ENCODE measurements at places on chromosomes 3 and 15. TPM values are rescaled to one million over a fixed set of nuclear protein-coding genes. Genes with fewer than 3 reads are reported as not detected.

Gene MAGEL2
- total RNA-seq = not detected

Gene FRMD4B
- total RNA-seq = 3.0 TPM

Gene EFCAB12
- total RNA-seq = 2.5 TPM

Gene DUOXA2
- total RNA-seq = not detected

Gene SLC2A2
- not detected for total RNA-seq

Gene CNTN6
- total RNA-seq = not detected

Gene KY
- total RNA-seq = not detected

Gene SLCO2A1
- total RNA-seq = not detected

GRCh38 chr3:132549890-132550578, 47.0 kb upstream of the ACKR4 start:
- H3K27me3 ChIP-seq = no peaks in the 10 kb centered on the region
- H3K36me3 ChIP-seq = no peaks in the 10 kb centered on the region
- no peak overlapping the region for H3K4me3 ChIP-seq
- no peak overlapping the region for H3K27ac ChIP-seq
- H3K4me1 ChIP-seq = no peaks in the 10 kb centered on the region

GRCh38 chr3:19216669-19217337, 68.5 kb downstream of the KCNH8 start:
- no peak overlapping the region for H3K27ac ChIP-seq
- no peak overlapping the region for H3K4me3 ChIP-seq
- no peaks in the 10 kb centered on the region for H3K36me3 ChIP-seq
- no peak for DNase-seq
- H3K27me3 ChIP-seq = no peaks in the 10 kb centered on the region

- H3K4me3 ChIP-seq = no peak overlapping the region
- H3K4me1 ChIP-seq = peaks cover 7% of the 10 kb centered on the region
- H3K27ac ChIP-seq = no peak overlapping the region
Observed at GRCh38 chr15:101338502-101339057, 43.5 kb upstream of the SNRPA1 start.

DNA sequence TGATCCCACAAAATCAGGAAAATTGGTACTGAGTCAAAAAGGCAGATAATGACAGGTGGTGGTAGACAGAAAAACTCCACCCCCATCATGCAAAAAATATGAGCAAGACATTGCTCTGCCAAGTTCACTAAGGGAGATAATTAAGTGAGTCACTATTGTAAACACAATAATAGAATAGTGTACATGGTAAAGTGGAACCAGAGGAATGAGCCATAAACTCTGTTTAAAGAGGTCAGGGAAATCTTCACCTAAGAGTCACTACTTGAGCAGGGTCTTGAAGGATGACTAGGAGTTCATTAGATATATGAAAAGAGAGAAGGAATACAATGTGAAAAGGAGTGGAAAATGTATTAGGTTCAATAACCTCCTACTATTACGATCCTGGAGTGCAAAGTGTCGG, 213.4 kb upstream of the PEX5L start:
- no peaks in the 10 kb centered on the region for H3K36me3 ChIP-seq
- no peak overlapping the region for H3K4me3 ChIP-seq
- H3K27ac ChIP-seq = no peak overlapping the region
- H3K27me3 ChIP-seq = no peaks in the 10 kb centered on the region
- DNase-seq = no peak
- H3K4me1 ChIP-seq = no peaks in the 10 kb centered on the region

DNA sequence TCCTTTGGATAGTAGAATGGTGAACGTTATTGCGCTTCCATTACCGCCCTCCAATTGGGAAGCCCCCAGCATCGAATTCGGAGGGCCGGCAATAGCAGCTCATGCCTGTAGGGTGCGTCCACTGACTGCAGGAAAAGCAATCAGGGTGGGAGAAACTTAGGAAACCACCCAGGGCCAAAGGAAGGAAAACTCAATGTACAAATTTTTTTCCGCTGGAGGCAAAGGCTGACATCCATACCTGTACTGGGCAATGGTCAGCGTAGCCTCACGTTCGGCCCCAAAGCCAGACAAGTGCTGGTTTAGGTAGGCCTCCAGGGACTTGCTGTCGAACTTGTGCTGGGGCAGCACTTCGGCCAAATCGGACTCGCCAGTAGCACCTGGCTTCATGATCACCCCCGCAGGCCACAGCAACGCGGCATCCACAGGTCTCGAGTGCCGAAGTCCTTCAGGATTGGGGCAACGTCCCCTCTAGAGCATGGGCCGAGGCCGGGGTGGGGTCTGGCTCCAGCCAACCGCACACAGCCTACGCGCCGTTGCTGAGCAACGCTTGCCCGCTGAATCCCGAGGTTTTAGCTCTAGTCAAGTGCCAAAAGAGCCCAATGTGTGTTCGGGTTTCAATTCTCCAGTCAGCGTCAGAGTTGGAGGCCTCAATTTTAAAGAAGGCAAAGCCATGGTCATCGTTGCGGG, at the start of gene ACAD11:
ACAD11 (minus strand) TSS at position 445 of the 687 bp plus-strand sequence; CDS start at position 387, 58 bp downstream.
- DNase-seq = peak; percentile 7
- no peaks in the 10 kb centered on the region for H3K27me3 ChIP-seq
- peak within 1 kb of the TSS; percentile 99 for H3K4me3 ChIP-seq

DNA sequence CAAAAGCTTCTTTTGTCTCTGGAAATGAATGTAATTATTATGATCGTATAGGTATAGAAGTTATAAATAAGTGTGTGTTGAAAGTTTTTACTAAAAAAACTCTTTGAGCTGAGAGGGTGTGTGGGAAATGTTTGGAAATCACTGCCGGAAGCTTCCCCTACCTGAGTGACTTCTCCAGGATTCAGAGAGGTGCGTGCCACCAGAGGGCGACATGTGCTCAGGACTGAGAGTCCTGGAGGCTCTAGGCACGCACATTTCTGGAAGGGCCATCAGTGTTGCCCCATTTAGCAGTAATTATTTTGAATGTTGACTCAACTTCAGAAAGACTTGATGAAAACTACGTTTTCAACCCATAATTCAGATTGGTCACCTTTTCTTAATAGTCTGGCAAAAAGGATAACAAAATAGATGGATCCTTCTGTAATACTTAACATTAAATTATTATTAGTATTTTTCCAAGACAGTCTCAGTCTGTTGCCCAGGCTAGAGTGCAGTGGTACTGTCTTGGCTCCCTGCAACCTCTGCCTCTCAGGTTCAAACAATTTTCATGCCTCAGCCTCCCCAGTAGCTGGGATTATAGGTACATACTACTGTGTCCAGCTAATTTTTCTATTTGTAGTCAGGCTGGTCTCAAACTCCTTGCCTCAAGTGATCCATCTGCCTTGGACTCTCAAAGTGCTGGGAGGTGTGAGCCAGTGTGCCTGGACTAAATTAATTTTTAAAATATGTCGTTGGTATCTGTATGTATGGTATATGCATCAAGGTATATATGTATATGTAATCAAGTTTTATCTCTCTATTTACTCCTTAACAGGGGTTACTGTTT, 34.5 kb downstream of the GPR171 start:
- H3K4me3 ChIP-seq = no peak overlapping the region
- no peak overlapping the region for H3K27ac ChIP-seq
- peak; percentile 60 for DNase-seq
- H3K4me1 ChIP-seq = peaks cover 24% of the 10 kb centered on the region
- H3K36me3 ChIP-seq = no peaks in the 10 kb centered on the region
- no peaks in the 10 kb centered on the region for H3K27me3 ChIP-seq

- peaks cover 15% of the 10 kb centered on the region for H3K4me1 ChIP-seq
- peak overlapping the region; percentile 87 for H3K27ac ChIP-seq
- DNase-seq = no peak
- H3K4me3 ChIP-seq = peak overlapping the region; percentile 68
Observed at GRCh38 chr15:65285291-65286068, 1.2 kb downstream of the PARP16 start.

- no peak for DNase-seq
- no peaks in the 10 kb centered on the region for H3K27me3 ChIP-seq
- H3K4me1 ChIP-seq = no peaks in the 10 kb centered on the region
Observed at GRCh38 chr15:56199038-56199437, 44.6 kb downstream of the RFX7 start.

DNA sequence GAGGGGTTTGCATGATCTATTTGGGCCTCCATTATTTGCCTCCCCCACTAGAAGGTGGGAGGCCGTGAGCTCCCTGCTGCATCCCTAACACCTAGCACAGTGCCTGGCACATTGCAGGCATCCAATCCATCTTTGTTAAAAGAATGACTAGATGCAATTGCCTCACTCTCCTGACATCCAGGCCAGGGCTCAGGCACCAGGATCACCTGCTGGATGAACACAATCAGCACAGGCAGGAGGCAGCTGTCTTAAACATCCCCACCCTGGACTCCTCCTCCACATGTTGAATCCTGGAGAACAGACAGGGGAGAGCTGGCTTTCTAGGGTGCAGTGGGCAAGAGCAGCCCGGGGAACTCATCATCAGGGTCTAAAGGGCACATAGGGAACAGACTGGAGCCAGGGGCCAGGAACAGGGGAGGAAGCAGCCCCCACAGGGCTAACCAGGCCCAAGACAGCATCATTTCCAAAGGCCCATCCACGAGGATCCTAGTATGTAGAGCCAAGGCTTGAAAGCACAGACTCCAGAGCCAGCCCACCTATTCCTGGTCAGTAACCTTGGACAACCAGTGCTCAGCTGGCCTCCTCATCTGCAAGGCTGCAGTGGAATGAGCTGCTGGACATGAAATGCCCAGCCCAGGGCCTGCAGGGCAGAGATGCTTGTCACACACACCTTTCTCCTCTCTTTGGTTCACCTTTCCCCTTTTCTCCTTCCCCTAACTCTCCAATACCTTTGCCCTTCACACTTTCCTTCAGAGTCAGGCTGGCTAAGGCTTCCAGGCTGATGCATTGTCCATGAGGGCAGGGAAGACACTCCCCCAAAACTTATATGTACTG, 254.4 kb upstream of the TLE3 start:
- no peaks in the 10 kb centered on the region for H3K36me3 ChIP-seq
- H3K4me3 ChIP-seq = no peak overlapping the region
- H3K27ac ChIP-seq = no peak overlapping the region
- no peaks in the 10 kb centered on the region for H3K27me3 ChIP-seq
- no peaks in the 10 kb centered on the region for H3K4me1 ChIP-seq

DNA sequence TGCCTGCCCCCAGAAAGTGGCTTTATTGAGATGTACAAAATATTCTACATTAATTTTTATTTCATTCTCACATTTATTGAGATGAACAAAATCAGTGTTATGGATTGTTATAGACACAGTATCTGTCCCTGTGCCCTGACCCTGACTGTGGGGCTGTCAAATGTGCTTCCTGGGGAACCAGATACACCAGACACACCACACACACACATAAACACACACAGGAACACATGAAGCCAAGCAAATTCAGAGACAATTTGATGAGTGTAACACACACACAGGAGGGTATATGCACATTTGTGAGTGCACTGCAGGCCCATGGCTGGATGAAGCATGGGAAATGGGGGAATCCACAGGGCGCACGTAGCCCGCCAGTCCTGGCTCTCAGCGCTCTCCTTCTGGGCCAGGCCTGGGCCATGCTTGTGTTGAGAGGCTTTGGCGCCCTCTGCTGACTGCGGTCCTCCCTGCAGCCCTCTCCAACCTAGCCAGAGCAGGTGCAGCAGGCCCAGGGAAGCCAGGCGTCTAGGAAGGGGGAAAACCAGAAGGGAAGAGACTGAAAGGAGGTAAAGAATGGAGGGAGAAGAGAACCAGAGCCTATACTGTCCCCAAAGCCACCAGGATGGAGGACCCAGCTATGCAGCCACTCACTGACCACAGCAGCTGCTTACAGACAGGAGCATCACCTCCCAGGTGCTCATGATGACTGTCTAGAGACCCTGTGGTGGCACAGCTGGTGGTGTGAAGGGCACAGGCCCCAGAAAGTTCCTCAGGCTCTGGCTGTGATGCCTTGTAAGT, 18.0 kb upstream of the LOXL1 start:
- H3K27me3 ChIP-seq = no peaks in the 10 kb centered on the region
- H3K4me1 ChIP-seq = no peaks in the 10 kb centered on the region
- peak; percentile 66 for DNase-seq
- H3K27ac ChIP-seq = no peak overlapping the region
- H3K4me3 ChIP-seq = no peak overlapping the region

DNA sequence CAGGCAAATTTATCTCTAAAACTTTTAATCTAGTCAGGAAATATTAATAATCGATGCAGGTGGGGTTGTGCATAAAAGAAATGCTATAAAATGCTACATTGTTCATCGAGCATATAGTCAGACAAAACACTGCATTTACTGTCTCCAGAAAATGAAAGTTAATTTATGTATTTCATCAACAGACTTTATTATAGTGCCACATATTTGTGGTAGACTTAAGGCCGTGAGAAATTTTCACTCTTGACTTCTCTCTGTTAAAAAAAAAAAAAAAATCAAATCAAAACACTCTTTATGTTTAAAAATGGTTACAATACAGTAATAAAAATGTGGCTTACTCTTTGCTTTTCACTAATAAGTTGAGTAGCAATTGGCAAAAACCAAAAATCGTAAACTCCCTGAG, 67.4 kb downstream of the RBMS3 start:
- H3K4me1 ChIP-seq = no peaks in the 10 kb centered on the region
- no peak overlapping the region for H3K4me3 ChIP-seq
- H3K27ac ChIP-seq = no peak overlapping the region
- H3K36me3 ChIP-seq = no peaks in the 10 kb centered on the region

GRCh38 chr3:193960487-193961274, 175.3 kb upstream of the HES1 start:
- no peaks in the 10 kb centered on the region for H3K4me1 ChIP-seq
- H3K36me3 ChIP-seq = no peaks in the 10 kb centered on the region
- H3K27ac ChIP-seq = no peak overlapping the region

DNA sequence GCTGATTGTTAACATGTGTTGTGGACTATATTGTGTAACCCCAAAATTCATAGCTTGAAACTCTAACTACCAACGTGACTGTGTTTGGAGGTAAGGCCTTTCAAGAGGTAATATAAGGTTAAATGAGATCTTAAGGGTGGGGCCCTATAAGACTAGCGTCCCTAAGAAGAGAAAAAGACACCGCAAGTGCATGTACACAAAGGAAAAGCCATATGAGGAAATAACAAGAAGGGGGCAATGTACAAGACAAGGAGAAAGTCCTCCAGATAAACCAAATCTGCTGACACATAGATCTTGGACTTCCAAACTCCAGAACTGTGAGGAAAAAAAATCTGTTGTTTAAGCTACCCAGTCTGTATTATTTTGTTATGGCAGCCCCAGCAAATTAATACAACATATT, 8.6 kb downstream of the DMXL2 start:
- H3K36me3 ChIP-seq = no peaks in the 10 kb centered on the region
- no peak overlapping the region for H3K4me3 ChIP-seq
- no peak overlapping the region for H3K27ac ChIP-seq
- no peaks in the 10 kb centered on the region for H3K27me3 ChIP-seq
- no peaks in the 10 kb centered on the region for H3K4me1 ChIP-seq

- H3K4me3 ChIP-seq = no peak overlapping the region
- no peak for DNase-seq
- H3K4me1 ChIP-seq = no peaks in the 10 kb centered on the region
- H3K36me3 ChIP-seq = no peaks in the 10 kb centered on the region
- no peak overlapping the region for H3K27ac ChIP-seq
Observed at GRCh38 chr15:100457201-100457600, 71.5 kb downstream of the CERS3 start.

DNA sequence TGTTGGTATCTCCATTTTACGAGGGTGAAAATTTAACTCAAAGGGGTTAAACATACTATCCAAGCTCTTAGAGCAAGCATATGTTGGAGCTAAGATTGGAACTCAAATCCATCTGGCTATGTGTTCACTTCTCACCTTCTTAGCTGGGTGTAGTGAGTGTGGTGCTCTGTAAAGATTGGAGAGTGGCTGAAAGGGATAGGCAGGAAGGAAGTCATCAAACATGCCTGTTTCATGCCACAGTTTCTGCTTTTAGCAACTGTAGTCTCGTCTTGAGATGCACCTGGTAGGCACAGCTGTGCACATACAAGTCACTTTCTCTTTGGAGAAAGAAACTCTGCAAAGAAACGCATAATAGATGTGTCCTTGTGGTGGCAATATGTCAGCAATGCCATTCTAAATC, 189.1 kb upstream of the MDFIC2 start:
- H3K36me3 ChIP-seq = no peaks in the 10 kb centered on the region
- no peak for DNase-seq
- H3K27me3 ChIP-seq = no peaks in the 10 kb centered on the region
- no peak overlapping the region for H3K27ac ChIP-seq
